CD4-positive, alpha-beta T cell treated with Interferon alpha-2 for 1 hour (primary cell): ENCODE measurements at places on chromosomes 5 and 9.

GRCh38 chr9:35338086-35338485, 151.8 kb upstream of the RUSC2 start:
- DNase-seq = no peak

DNA sequence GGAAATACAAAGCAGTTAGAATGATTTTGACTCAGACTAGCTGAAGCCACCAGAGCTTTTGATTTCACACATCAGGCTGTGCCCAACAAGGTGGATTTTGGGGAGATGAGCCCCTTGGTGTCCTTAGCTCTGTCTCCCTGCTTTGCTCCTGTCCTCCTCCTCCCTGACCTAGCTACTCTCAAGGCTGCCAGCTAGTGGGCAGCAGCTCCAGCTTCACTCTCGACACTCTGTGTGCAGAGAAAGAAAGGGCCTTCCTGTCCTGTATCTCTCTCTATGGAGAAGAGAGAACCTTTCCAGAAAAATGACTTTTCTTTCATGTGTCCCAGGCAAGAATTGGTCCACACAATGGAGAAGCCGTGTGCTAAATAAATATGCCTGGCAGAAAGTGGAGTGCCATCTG, 446.2 kb downstream of the SEMA5A start:
- no peak for DNase-seq

DNA sequence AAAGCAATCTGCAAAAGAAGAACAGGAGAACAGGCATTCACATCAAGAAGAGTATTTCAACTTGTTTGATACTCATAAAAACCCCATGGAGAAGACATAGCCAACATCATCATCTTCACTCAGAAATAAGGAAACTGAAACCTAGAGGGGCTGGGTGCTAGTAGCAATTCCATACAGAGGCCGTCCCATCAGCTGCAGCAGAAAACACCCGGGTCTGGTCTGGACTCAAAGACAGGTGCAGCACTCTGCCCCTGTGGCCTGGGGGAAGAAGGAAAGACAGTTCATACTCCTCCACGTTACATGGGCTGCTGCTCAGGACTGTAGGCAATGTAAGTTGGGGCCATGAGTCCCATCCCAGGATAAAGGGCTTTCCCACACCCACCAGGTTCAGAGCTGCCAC, 11.6 kb downstream of the GZMA start:
- no peak for DNase-seq

- peak; percentile 80 for DNase-seq
Measured at GRCh38 chr5:17118631-17119030, 98.8 kb upstream of the BASP1 start.
